Posterior cingulate gyrus (tissue), 11 donors: ENCODE measurements at places on chromosomes 11 and 22.

DNA sequence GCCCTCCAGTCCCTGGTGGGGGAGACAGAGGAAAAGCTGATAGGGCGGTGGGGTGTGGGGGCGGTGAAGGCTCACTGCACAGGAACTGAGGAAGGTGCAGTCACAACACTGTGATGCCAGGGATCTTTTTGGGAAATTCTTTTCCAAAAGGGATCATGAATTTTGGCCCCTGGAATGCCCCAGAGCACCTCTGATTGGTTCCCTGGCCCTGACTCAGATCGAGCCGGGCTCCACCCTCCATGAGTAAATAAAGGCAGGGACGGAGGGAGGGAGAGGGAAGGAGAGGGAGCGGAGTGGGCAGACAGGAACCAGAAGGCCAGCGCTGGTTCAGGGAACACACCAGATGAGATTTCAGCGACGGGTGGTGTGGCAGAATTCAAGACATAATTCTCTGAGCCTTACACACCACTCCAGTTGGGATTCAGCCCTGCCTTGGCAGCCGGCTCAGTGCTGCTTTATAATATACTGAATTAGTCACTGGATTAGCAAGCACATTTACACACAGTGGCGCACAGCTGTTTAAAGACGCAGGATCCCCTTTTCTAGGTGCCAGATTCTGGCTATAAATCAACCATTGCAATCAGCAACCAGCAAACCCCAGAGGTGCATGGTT is 80.3 kb downstream of the ETS1 start:
- DNase-seq = no peak

- DNase-seq = no peak
Observed at GRCh38 chr22:23675502-23676415, 15.1 kb upstream of the RGL4 start.

DNA sequence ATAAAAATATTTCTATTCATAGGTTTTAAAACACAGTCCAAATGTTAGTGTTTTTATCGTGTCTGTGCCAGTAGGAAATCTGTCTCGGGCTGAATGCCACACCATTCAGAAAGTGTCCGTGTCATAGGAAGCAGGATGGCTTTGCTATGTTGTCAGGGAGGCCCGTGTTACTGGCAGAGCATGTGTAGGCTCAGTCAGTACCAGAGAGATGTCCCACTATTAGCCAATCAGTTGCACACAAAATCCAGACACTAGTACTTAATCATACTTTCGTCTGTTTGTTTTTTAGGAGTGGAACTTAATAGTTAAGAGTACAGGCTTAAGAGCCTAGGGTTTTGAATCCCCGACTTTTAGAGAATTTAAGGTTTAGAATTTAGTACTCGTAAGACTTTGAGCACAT is 30.2 kb upstream of the SYN3 start:
- no peak for DNase-seq

DNA sequence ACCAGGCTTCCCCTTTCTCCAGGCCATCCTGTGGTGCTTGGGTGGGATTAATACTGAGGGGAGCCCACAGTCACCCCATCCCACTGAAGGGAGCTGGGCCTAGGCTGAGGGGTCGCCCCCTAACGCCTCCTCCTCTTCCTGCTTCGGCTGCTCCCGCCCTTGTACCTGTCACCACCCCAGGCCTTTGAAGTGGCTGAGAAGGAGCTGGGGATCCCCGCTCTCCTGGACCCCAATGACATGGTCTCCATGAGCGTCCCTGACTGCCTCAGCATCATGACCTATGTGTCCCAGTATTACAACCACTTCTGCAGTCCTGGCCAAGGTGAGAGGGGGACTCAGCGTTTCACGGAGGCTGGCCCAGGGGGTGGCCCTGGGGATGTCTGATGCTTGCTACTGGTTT is 6.1 kb downstream of the MICALL1 start:
- DNase-seq = no peak

- no peak for DNase-seq
Observed at GRCh38 chr11:28615542-28615941, 507.4 kb downstream of the METTL15 start.

GRCh38 chr22:33588860-33589259 is 331.4 kb downstream of the LARGE1 start:
- no peak for DNase-seq

- DNase-seq = no peak
Observed at GRCh38 chr11:38156495-38157146, 1558.6 kb upstream of the RAG2 start.

DNA sequence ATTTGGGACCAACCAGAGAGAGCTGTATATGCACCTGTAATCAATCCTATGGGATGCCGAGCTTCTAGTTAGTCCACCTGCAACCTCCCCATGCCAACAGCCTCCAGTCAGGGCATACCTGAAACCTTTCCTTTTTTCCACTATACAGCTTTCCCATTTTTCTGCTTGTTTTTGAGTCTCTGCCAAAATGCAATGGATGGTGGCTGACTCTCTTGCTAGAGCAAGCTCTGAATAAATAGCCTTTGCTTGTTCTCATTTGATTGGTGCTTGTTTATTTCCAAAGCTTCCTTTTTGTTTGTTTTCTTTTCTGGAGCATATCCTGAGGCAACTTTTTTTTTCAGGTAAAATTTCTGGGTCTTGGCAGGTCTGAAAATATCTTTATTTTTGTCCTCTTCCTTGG is 58.0 kb upstream of the PLET1 start:
- no peak for DNase-seq

DNA sequence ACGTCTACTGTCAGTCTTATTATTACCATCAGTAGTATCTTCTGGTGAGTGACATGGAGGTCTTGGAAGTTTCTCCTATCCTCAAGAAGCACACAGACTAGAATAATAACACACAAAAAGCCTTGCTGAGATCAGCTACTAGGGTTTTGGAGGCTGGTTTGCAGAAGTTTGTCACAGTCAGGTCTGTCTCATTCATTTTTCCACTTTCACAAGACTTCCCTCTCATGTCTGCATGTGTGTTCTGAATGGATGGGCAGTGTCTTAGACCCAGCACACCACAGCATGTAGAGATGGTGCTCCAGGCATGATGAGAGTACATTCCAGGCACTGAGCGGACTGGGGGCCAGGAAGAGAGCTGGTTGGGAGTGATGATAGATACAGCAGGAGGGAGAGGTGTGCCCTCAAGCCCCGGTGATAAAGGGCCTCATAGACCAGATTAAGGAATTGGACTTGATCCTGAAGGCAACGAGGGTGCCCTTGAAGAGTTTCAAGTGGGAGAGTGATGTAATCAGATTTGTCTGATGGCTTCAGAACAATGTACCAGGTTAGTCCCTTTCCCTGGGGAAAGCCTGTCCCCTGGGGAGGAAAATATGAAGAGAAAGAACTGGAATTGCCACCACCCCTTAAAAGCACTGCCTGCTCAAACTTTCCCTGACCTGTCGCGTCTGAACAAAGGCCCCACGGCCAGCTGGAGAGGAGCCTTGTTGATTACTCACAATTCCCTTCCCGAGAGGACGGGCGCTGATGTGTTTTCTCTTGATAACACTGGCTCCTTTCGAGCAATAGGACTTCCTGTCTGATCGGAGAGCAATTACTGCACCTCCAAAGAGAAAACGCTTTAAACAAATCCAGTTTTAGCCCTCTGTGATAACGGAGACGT is 45.1 kb upstream of the LMO2 start:
- DNase-seq = no peak

GRCh38 chr11:67436459-67437081 is 912 bp downstream of the PTPRCAP start:
- DNase-seq = no peak

DNA sequence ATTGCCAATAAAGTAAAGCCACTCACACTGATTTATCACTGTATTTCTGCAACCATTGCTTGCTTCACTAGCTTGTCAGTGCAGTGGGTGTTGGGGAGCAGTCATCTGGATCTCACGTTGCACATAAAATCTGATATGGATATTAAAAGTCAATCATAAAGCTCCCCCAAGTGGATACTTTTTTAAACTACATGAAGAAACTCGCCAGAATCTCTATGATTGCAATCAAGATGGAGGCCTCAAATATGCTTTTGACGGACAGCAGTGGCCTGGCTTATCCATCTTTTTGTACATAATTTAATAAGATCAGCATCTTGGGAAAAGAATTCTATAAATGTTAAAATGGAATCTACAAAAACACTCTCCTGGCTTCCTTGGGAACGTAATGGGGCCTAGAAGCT is 137.7 kb downstream of the WT1 start:
- DNase-seq = no peak

GRCh38 chr11:37712251-37712650 is 1114.2 kb upstream of the RAG2 start:
- no peak for DNase-seq

GRCh38 chr11:78196661-78197091 is 8.0 kb downstream of the USP35 start:
- peak; percentile 57 for DNase-seq

DNA sequence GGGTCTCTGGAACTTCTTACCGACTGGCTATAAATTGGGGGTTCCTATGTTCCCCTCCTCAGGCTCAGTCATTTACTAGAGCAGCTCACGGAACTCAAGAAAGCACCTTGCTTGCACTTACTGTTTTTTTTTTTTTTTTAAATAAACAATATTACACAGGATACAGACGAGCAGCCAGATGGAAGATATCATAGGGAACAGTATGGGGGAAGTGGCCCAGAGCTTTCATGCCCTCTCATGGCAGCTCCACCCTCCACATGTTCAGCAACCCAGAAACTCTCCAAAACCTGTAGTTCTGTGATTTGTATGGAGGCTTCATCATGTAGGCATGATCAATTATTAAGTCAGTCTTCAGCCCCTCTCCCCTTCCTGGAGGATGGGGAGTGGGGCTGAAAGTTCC is 7.5 kb downstream of the UVRAG start:
- no peak for DNase-seq

GRCh38 chr11:80627364-80627763 is 1186.5 kb upstream of the TENM4 start:
- DNase-seq = no peak

GRCh38 chr11:71562120-71562519 is 3.2 kb upstream of the KRTAP5-10 start:
- DNase-seq = no peak

DNA sequence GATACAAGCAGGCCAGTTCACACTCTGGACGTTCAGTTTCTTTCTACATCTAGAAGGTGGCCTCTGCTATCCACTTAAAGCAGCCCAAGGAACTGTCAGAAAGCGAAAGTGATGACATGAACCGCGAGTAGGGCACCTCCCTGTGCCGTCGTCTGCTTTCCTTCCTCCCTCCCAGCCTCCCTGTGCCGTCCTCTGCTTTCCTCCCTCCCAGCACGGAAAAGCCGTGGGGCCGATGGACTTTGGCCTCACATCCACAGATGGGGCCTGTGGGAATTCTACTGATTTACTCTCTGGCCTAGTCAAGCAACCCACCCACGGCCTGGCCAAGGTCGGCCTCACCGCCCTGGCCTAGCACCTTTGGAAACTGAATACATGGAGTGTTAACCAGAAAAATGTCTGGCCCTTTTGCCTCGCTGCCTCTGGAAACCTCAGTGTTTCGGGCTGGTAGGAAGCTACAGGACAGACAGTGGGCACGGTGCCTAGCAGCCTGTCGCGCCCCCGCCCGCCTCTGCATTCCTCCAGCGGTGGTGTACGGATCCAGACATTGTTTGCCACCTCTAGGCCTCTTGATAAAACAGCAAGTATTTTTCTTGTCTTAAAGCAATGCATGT is 14.2 kb downstream of the PEX26 start:
- peak; percentile 60 for DNase-seq

DNA sequence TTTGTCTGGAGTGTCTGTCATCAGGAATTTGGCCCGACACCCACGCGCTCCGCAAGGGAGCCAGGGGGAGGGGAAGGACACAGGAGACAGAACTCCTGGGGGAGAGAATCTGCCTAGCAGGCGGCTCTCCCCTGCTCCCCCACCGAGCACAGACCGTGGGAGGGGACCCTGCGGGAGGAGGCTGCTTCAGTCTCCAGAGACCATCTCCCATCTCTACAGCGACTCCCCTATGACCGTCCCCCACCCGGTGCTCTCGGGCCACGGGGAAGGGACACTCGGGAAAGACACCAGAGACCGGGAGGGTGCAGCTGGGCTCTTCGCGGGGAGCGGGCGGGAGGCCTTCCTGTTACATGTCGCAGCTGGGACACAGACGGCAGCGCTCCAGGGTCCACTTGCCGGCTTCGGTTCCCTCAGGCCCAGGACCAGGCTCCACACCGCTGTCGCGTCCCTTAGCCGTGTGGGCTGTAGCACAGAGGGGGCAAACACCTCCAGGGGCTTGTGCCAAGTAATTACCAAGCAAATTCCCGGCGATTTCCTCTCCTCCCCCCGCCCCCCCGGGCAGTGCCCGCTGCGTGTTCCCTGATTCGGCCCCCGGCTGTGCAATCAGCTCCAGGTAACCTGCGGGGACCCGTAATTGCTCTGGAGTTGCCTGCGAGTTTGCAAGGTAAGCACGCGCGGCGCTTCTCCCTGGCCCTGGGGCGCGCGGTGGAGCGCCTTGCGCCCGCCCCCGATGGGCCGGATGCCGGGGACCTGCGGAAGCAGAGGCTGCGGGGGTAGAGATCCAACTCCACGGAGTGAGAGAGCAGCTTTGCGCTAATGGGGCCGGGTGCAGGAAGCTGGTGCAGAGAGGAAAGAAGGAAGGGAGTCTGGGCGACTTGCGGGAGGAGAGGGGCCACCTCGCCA is 155.1 kb upstream of the CADM1 start:
- no peak for DNase-seq

DNA sequence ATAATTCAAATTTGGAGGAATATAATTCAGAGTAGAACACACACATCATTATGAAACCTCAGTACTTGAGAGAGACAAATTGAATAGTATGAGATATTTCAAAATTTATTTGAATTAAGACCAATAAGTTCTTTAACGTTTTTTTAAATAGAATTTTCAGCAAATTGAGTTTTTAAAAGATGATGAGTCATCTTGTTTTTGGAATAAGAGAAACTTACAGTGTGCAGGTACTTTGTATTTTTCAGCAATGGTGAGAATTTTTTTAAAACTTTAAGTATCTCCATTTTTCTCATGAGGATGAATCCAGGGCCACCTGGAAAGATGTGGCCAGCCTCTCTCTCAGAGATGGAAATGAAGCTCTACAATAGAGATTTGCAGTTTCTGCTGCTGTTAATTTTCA is 1015.0 kb upstream of the TENM4 start:
- DNase-seq = no peak

- no peak for DNase-seq
Observed at GRCh38 chr11:9320047-9320446, 5.7 kb upstream of the TMEM41B start.

DNA sequence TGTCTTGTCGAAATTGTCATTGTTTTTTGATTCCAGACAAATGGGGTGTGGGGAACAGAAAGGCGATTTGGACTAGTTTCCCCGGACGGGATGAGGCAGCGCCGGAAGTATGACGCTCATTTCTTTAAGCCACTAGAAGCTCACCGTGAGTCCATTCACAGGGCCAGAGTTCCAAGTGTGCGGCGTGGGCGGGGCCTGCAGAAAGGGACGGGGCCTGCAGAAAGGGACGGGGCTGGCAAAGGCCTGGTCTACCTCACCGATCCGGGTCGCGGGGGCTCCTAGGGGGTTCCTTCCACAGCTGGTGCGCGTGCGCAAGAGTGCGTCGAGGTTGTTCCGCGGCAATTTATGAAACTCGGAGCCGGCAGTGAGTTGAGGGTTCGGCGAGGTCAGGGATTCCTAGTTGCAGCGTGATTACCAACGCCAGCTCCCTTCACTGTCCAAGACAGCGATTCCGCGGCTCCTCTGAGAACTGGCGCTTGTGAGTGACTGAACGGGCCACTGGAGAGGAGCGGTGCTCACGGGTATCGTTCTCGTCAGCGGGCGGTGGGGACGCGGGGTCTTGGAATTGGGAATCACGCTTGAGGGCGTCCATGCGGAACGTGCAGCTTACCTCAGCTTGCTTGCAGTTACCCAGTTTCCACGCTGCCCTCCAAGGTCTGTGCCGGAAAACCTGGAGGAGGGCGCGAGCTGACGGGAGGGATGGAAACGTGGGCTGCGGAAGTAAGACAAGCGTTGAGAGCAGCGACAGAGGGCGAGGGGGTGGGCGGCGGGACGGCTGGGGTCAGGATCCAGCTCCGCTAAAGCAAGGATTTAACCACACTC is at the start of gene ZNF215:
ZNF215 (plus strand) TSS at position 219 of the 822 bp plus-strand sequence. CDS start 5,847 bp downstream, outside the sequence.
- DNase-seq = peak; percentile 89
